Adrenal gland (tissue), 19 donors: ENCODE measurements at places on chromosomes 16 and 17. TPM values are rescaled to one million over a fixed set of nuclear protein-coding genes. Genes with fewer than 3 reads are reported as not detected.
A peak's percentile ranks its signal among the peaks of the same experiment; 100 is the strongest.

Gene PDILT
- total RNA-seq = not detected

Gene NR1D1
- 69.1 TPM for total RNA-seq

GRCh38 chr17:48299760-48300159 is 130.3 kb downstream of the SKAP1 start:
- no peaks in the 10 kb centered on the region for H3K36me3 ChIP-seq
- no peaks in the 10 kb centered on the region for H3K27me3 ChIP-seq
- DNase-seq = no peak

DNA sequence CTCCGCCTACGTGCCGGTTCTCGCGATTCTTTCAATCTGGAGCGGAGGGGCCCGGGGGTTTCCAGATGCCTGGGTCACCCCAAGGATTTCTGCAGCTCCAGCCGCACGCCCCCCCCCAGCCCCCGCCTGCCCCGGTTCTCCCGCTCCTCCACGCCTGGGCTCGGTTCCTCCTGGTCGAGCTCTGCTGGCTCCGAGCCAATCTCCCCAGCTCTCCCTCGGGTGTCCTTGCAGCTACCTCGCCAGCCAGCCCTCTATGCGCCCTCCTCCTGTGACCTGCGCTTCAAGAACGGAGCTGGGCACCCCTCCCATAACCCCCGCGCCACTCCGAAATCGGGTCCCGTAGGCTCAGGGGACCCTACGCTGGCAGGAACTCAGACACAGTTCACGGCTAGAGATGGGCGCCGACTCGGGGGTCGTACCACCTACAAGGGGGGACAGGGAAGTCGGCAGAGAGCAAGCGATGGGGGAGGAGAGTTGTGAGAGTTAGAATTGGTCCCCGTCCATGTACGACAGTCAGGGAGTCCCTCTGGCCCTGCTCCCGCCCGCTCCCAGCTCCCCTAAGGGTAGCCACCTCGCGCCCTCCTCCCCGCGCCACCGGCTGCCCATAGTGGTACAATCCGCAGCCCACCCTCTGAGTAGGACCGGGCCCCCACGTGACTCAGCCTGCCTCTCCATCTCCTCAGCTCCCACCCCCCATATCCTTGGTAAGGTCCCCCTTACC is 961 bp downstream of the FGF11 start:
- H3K36me3 ChIP-seq = no peaks in the 10 kb centered on the region
- H3K4me3 ChIP-seq = peak overlapping the region; percentile 50
- peaks cover 60% of the 10 kb centered on the region for H3K4me1 ChIP-seq
- peak; percentile 89 for DNase-seq
- H3K27me3 ChIP-seq = no peaks in the 10 kb centered on the region
